ENCODE measurements at places on chromosomes 2 and 18.

DNA sequence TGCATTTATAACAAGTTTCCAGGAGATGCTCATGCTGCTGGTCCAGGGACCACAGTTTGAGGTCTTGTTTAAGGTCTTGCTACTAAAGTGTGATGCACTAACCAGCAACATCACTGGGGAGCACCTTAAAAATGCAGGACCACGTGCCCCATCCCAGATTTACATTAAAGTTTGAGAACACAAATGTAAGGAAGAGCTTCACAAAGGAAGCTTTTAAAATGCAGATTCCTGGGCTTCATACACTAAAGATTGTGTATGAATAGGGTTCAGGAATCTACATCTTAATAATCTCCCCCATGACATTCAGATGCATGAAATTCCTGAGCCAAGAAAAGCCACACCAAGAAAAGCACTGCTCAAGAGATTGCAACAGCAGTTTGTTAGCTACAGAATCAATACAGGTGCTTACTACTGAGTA lies 235.3 kb upstream of the TANK start:
- DNase-seq = no peak

DNA sequence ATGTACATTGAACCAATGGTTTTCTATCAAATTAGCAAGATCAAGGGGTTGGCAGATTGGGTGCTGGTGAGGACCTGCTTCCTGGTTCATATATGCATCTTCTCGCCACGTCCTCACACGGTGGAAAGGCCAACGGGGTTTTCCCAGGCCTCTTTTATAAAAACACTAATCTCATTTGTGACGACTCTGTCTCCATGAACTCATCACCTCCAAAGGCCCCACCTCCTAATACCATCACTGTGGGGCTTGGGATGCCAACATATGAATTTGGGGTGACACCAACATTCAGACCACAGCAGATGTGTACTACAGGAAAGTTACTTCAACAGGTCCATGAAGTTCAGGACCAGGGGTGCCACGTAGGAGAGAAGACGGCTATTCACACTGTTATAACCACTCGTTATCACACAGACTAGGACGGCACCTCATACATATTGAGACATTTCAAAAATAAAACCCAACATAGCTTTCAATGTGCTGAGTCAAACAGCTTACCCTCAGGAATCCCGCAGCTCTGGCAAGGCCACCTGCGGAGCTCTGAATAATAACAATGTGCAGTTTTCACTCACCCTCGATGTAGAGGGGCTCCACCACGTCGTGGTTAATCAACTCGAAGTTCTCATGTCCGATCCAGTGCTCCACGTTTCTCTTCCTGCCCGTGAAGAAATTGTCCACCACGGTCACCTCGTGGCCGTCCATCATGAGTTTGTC lies 49.3 kb downstream of the UXS1 start:
- DNase-seq = no peak

GRCh38 chr18:24727685-24728084 lies 267.2 kb downstream of the HRH4 start:
- no peak for DNase-seq

- no peak for DNase-seq
Observed at GRCh38 chr2:198100346-198100745, 296.0 kb downstream of the PLCL1 start.

DNA sequence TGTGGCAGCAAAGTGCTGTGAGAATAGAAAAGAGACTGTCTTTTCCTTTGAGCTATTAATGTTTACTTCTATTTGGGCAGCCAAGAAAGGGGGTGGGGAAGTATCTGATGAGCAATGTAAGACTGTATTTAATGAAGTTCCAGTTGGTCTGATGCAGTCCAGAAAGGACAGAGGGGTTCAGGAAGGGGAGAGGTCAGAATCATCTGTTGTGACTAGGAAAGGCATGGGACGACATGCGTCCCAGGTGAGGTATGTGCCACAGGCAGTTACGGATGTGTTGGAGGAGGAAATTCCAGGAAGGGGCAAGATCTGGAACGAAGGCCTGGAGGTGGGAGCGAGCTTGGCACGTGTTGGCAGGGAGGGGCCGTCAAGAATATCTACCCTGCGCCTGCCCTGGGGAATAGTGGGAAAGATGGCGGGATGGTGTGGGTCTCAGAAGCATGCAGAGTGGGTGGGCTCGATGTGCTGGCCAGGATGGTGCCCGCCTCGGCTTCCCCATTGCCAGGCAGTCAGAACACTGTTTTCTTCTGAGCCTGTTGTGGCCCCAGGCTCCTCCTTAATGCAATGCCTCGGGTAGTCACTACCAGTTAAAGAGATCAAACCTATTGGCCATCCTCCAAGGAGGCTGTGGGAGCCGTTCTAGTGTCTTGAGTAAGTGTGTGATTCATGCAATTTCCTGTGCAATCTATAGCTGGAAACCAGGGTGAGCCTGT lies 57.8 kb upstream of the TXNDC2 start:
- no peak for DNase-seq

DNA sequence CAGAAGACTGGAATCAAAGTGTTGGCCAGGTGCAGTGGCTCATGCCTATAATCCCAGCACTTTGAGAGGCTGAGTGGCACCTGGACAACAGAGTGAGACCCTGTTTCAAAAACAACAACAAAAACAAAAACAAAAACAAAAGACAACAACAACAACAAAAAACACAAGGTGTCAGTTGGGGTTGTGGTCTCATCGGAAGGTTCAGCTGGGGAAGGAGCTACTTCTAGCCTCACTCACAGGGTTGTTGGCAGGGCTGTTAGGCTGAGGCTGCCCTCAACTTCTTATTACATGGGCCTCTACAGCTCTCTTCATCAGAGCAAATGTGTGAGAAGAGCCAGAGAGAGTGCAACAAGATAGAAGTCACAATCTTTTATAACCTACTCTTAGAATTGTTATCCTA lies 34.6 kb upstream of the CAB39 start:
- DNase-seq = no peak

DNA sequence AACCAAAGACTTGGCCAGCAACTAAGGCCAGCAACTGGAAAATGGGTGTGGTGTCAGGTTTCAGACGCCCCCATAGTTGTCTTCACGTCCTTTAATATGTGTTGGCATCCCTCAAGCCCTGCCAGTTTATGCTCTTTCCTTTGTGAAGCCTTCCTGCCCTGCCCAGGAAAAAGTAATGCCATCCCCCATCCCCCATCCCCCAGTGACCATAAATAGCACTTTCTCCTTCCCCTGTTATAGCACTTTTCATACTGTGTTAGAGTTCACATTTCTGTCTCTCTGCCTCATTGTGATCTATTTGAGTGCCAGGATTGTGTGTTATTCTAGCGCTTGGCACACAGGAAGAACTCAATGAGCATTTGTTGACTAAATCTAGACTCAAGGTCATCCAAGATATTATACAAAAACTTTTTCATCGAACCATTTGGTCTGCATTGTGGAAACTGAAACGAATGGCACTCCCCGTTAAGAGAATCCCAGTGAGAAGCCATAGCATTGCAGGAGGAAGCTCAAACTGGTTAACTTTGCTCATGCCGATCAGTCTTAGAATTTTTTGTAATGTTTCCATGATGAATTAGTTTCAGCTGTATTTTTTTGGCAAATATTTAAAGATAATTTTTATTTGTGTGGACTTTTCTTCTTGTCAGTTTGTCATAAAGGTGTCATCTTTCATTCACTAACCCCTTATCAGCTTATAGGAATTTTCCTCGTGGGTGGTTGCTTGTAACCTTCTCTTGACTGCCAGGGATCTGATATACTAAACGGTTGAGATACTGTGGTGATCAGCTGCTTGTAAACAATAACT lies 15.7 kb downstream of the CRIM1 start:
- DNase-seq = no peak

Measured in GM19239 (cell line).